ENCODE measurements at places on chromosomes 16 and 17. TPM values are rescaled to one million over a fixed set of nuclear protein-coding genes. Genes with fewer than 3 reads are reported as not detected.

GRCh38 chr17:8859804-8860430 is 7.6 kb downstream of the PIK3R6 start:
- no peak for DNase-seq

DNA sequence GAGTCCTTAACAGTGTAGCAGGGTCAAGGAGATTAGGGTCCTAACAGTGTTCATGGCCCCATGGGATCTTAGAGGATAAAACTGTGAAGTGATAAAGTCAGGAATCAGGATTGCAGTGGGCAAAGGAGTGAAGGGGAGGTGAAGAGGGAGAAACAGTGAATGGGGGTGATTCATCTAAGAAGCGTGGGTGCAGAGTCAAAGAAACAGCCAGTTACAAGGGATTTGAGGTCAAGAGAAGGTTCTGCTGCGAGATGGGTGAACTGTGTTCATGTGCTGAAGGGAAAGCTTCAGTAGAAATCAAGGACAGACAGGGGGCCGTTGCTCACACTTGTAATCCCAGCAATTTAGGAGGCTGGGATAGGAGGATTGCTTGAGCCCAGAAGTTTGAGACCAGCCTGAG is 5.9 kb downstream of the GTF3C1 start:
- DNase-seq: no peak

GRCh38 chr17:3762922-3763776 is 37.8 kb downstream of the ITGAE start:
- no peak for DNase-seq

DNA sequence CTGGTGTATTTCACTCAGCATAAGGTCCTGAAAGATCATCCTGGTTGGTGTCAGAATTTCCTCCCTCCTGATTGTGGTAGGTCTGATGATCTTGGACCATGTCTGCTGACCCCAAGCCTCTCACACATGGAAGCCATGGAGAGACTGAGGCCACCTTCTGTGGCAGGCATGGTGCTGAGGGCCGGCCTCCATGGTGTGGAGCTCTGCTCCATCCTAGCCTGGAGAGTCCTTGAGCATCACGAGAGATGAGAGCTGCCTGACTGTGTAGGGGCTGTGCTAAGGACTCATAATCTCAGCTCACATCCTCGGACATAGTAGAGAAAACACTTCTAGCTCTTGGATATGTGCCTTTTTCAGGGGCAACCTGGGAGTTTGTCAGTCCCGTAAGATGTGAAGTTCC is 40.6 kb downstream of the MPRIP start:
- DNase-seq: no peak

DNA sequence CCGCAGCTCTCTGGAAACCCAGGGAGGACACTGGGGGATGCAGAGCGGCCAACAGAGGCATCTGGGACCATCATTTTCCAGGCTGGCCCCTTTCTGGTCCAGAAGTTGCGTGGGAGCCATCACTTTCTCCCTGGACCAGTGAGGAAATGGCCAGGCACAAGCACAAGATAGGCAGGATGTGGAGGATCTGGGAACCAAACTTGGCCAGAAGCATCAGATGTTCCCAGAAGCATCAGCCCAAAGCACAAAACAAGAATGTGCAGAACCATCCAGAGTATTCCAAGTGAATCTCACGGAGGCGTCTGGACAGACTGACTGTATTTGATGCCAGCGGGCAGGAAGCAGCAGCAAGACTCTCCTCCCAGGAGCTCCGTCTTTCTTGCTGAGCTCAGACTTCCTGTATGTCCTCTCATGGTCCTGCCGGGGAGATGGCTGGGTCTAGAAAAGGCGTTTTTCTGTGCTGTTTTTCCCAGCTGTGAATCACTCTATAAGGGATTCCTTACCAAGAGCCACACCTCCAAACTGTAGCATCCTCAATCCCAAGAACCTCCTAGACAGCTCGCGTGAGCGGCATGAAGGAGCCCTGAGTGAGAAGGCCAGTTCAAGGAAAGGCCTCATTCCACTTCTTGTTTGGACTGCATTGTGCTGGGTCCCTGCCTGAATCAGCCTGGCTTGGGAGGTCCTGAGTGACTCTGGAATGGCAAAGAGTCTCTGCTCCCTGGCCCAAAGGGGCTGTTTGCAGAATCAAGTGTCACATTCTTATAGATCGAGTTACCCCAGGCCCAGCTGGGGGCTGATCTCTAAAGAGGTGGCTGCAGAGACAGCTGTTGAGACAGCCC is 49.5 kb upstream of the MTSS2 start:
- DNase-seq: no peak

DNA sequence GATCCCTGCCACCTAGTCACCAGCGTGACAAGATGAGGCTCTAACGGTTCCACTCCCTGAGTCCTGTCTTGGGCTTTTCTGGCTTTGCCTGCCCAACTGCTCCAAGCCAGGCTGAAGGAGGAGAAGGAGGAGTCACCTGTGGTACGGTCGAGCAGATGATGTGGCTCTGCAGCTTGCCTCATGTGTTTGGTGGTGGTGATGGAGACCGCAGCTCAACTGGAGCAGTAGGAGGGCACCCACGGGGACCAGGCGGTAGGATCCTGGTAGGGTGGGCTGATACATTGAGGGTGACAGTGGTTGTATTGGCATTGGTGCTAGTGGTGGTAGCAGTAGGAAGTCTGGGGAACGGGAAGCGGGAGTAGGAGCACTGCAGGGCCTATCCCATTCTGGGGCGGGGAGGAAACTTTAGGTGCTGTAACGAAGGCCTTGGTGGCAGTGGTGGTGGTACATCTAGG is 202.8 kb upstream of the WSB1 start:
- no peak for DNase-seq

- no peak for DNase-seq
Observed at GRCh38 chr16:82389956-82390650, 220.1 kb upstream of the MPHOSPH6 start.

- no peak for DNase-seq
Observed at GRCh38 chr16:11543661-11544393, 42.9 kb downstream of the LITAF start.

DNA sequence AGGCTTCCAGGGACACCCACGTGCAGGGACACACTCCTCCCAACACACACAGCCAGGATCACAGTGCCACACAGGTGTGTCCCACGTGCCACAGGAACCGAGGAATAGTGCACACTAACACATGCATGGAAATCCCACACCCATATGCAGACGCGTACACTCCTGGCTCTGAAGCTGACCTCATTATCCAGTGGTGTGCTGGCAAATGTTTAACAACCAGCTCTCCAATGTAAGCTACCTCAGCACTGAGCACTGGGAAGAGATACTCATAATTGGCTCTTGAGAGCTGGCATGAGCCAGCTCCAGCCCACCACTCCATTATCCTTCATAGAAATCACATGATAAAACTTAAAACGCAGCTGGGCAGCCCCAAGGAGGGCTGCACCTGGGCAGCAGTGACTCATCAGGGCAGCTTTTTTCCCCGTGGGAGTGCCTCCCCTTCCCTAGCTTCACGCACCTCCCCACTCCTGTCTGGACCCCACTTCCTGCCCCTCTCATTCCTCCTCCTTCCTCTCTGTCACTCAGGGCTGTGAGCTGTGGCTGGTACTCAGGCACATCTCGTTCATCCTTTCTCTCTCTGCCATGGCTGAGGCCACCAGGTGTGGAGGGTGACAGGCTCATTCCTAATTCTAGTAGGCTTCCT is 14.9 kb upstream of the TBX21 start:
- no peak for DNase-seq

DNA sequence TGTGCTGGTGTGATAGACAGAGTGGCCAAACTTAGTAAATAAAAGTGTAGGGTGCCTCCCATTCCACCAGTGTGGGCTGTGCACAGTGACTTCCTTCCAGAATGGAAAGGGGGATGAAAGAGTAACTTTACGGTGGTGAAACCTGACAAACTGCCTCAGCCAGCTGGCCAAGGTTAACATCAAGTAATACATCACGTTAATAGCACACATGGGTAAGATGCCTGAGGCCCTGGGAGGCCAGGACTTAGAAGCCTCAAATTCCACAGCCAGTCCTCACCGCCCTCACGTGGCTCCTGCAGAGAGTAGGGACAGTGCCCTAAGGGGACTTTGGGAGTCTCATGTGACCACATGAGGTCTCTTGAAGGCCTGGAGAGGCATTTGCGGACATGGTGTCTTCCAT is 14.1 kb downstream of the RMI2 start:
- no peak for DNase-seq

KRTAP4-5 gene
- not detected for total RNA-seq

CES5A gene
- 0.57 TPM for total RNA-seq

MPO gene
- total RNA-seq: 0.31 TPM

KCNAB3 gene
- 0.52 TPM for total RNA-seq

GDE1 gene
- total RNA-seq: 93.7 TPM
